ENCODE measurements at places on chromosomes 13 and 19.
A peak's percentile ranks its signal among the peaks of the same experiment; 100 is the strongest.

- peak; percentile 70 for DNase-seq
These were observed 113.7 kb downstream of the RFC3 start for GRCh38 chr13:33931397-33932311.

DNA sequence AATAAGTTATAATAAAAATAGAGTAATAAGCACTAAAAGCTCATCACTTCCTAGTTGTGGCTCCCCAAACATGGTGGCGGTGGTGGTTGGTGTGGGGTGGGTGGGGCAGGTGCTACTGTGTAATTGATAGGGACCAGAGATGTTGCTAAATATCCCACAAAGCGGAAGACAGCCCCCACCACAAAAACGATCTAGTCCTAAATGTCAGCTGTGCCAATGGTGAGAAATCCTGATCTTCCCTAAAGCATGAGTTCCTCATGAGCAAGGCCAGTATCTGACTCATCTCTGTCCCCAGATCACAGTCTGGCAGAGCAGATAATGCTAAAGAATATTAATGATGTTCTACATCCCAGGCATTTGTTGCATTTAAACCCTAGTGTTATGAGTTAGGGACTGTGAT is 1.9 kb upstream of the EDDM13 start:
- DNase-seq: peak; percentile 8

- peak; percentile 32 for DNase-seq
These were observed 36.8 kb downstream of the MIPEP start for GRCh38 chr13:23852351-23852750.

DNA sequence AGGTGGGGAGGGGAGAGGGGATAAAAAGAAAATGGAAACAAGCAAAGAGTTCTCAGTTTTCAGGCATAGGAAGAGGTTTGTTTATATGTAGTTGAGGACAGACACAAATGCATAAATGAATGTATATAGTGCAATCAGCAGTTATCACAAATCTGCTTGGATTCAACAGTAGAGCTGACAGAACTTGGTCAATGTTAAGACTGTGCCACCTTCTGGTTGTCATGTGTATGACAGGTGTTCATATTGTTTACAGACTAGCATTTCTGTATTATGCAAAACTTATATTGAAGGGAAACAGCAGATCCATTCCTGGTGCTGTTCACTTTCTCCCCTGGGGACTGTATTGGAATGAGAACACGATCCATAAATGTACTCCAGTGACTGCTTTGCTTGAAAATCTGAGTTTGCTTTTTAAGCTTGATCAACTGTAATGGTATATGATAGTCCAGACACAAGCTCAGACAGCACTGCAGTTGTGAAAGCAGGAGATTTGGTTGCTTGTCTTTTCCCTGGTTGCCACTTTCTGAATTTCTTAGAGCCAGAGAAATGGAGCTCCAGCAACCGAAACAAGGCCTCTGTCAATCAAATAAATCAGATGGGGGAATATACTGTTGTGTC is 319.5 kb upstream of the OBI1 start:
- peak; percentile 40 for DNase-seq
